ENCODE measurements at places on chromosomes 6 and 20.

DNA sequence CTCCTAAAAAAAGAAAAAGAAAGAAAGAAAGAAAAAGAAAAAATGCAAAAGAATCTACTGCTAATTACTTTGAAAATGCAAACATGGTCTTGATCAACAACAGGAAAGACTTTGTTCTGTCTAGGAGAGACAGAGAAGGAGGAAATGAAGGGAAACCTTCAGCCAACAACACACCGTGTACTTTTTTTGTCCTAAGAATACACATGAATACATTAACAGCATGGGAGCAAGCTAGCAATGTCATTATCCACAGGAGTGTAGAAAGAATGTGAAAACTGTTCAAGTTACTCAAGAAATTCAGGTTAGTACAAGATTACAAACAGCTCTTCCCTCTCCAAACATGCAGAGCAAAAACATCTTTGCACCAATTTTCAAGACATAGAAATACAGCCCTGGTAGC, 326.3 kb downstream of the UBE3D start:
- no peak for DNase-seq

GRCh38 chr6:120918137-120918536, 416.1 kb downstream of the TBC1D32 start:
- no peak for DNase-seq

- no peak for DNase-seq
Measured at GRCh38 chr6:44255871-44256774, 1.2 kb downstream of the SLC35B2 start.

DNA sequence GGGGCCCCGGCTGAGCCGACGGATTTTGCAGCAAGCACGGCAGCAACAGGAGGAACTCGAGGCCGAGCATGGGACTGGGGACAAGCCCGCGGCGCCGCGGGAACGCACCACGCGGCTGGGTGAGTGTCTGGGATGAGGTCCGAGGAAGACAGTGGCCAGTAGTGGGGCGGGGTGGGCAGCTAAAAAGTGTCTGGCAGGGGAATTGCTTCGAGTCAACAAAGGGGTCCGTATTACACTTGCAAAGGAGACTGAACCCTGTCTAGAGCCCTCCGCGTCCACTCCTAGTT, 356 bp downstream of the BYSL start:
- DNase-seq, result no peak
